ENCODE measurements at places on chromosomes 6 and 20.
A peak's percentile ranks its signal among the peaks of the same experiment; 100 is the strongest.

- DNase-seq: no peak
Observed at GRCh38 chr6:56850626-56851025, 104.3 kb upstream of the BEND6 start.

- DNase-seq: no peak
Observed at GRCh38 chr20:36821964-36822437, 48.4 kb upstream of the DSN1 start.

- no peak for DNase-seq
Observed at GRCh38 chr20:59583428-59584277, 20.7 kb upstream of the PHACTR3 start.

DNA sequence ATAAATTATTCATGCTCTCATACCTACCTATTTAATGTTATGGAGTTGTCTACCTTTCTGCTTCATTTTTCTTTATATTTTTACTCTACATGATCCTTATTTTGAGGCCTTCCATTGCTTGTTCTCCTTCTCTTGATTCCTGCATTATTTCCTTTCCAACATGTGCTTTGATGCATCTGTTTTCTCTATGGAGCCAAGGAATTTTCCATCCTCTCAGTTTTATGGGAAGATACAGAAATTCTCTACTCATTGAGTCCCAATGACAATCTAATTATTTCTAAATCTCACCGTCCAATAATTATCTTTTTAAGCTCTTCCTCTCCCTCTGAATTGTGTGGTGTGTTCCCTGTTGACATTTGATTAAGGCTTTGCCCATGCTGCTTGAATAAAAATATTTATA is 136.0 kb downstream of the PACRG start:
- DNase-seq: no peak

GRCh38 chr20:17518339-17519052 is 12.7 kb downstream of the BFSP1 start:
- DNase-seq: peak; percentile 19

- no peak for DNase-seq
Observed at GRCh38 chr6:108728826-108729225, 119.4 kb upstream of the ARMC2 start.

- DNase-seq: peak; percentile 48
Observed at GRCh38 chr20:25750765-25751696, 54.4 kb upstream of the ZNF337 start.

DNA sequence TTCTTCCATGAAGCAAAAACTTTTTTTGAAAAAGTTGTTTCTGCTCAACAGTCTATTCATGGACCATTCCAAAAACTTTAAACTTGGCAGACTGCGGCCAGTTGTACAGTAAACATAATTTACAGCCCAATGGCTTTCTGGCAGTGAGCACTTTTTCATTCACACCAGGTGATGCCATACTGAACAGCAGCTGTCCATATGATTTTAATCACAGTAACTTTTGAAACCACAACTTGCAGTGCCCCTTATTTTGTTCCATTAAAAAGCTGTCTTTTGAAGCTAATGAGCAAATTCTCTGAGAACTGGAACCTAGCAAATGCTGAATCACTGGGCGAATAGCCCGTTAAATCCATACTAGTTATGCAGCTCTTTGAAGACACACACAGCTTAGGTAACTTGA is 576.6 kb downstream of the PTPRT start:
- no peak for DNase-seq

GRCh38 chr6:148395583-148396101 is 53.0 kb downstream of the SASH1 start:
- DNase-seq: no peak

DNA sequence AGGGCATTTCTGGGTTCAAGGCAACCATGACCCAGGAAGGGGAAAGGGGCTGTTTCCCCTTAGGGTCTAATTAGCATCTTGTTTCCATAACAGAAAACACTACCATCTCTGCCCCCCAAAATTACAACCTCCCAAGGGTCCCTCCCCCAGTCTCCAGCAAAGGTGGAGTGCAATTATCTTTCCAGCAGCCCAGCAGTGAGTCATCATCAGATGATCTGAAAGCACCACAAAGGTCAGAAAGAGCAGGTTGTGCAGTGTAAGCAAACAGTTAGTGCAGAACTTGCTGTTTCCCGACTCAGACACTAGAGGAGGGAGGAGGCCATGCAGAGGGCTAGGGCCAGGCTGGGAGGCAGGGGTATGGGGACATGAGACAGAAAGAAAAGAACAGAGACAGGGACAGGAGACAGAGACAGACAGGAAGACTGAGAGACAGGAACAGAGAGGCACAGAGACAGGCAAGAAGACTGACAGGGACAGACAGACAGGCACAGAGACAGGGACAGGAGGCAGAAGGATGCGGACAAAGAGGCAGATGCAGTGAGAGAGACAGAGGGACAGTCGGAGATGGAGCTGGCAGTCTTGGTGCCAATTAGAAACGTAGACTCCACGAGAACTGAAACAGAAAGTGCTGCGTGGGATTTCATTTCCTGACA is 62.5 kb downstream of the PYGB start:
- DNase-seq: peak; percentile 96

DNA sequence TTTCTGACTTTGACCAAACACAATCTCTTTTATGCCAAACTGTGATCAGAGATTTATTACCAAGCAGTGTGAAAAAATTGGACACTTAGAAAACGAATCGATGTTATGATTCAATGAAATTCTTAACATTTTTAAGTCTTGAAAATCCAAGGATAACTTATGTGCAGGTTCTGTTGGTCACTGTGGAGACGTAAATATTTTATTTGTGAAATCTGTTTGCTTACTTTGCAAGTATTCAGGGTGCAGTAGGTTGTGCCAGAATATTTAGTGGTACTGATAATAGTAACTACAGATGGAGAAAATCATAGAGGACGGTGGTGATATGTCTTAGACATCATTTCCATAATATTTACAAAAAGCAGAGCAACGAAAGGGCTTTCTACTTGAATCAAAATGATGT is 97.3 kb downstream of the BMP2 start:
- no peak for DNase-seq

GRCh38 chr20:5504061-5504739 is 187.4 kb upstream of the PROKR2 start:
- DNase-seq: no peak

DNA sequence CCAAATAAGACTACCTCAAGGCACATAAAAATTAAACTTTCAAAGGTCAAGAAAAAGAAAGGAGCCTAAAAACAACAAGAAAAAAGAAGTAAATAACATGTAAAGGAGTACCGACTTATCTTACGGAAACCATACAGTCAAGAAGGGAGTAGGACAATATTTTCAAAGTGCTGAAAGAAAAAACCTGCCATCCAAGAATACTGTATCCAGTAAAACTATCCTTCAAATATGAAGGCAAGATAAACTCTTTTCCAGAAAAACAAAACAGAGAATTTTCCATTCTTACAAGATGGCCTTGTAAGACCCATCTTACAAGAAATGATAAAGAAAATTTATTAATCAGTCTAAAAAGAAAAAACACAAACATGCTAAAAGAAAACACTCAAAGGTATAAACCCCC is 302.2 kb downstream of the LMBRD1 start:
- DNase-seq: no peak
